ENCODE measurements at places on chromosomes 11 and 22.

DNA sequence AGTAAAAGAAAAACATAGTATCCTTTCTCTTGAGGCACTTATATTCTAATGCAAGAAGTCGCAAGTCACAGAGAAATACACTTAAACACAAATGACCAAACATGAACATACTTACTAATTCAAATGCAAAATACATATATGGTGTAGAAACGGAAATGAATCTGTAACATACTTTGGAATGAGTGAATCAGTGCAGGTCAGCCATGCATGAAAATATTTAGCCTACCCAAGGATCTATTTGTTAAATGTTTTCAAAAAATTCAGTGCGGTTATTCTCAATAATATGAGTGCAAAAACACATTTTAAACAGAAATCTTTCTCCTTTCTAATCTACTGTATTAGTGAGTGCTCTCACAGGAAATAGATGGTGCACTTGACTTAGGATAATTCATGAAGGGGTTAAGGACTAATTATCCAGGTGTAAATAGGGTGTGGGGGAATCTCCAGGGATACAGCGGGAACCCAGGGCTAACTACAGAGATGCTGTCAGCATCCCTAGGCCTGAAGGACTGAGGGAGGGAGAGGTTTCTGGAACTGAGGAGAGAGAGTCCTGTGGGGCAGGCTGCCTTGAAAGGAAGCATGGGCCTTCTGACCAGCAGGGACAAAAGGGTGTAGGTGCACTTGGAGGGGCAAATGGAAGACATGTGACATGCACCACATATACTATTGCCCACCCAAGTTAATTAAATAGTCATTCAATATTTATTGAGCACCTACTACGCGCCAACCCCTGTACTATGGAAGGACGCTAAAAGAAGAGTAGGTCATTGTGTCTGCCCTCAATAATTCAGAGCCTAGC is 139.2 kb downstream of the MAML2 start:
- DNase-seq = no peak

GRCh38 chr11:253160-253885 is 16.5 kb downstream of the PSMD13 start:
- DNase-seq = no peak

DNA sequence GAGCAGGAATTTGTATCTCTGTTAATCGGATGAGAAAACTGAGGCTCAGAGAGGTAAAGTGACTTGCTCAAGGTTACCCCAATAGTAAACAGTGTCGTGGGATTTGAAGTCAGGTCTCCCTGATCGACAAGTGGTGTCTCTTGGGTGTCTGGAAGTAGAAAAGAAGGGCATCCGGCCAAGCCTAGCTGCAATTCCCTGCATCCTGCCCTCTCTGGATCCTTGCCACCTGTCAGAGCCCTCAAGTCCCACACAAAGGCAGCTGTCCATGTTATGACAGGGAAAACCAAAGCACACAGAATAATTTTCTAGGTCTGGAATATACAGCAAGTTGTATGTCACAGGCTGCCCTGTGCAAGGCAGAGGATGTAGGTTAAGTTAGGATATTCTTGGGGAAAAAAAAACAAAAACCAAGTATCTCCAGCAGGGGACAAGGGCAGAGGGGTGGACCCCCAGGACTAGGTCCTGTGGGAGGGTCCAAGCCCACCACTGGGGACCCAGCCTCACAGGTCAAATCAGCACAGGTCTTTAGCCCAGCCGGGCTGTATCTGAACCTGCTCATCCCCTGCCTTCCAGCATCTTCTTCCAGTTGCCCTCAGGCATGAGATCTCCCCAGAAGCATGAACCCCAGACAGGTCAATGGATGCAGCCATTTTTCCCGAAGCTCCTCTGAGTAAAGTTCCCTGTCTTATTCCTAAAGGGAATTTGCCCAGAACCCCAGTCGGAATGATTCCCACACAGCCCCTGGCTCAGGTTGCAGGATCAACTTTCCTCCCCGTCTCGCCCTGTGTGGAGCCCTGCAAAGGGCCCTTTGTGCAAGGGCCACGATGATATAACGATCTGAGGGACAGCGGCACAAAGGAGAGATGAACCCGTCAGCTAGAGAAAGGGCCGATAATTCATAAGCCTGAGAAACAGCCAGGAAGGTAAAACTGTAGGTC is 15.0 kb downstream of the USH1C start:
- DNase-seq = no peak

- DNase-seq = no peak
Measured at GRCh38 chr11:116707161-116707629, 65.6 kb downstream of the BUD13 start.

DNA sequence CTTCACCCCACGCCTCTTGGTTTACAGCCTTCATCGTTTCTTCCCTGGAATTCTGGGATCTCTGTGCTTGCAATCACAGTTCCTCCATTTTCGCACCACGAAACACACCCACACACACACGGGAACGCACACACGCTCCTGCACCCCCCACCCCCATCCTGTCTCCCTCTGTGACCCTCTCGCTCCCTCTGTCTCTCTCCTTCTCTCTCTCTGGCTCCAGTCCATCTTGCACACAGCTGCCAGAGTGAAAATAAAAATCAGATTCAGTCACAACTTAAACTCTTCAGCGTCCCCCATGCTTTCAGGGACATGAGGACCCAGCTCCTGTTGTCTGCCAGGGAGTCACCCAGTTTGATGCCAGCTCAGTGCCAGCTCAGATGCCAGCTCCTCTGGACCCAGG is 3.0 kb downstream of the GAL start:
- DNase-seq = no peak

GRCh38 chr11:85137597-85137996 is 489.5 kb downstream of the DLG2 start:
- no peak for DNase-seq

GRCh38 chr22:46810856-46811786 is 48.7 kb downstream of the TBC1D22A start:
- no peak for DNase-seq

DNA sequence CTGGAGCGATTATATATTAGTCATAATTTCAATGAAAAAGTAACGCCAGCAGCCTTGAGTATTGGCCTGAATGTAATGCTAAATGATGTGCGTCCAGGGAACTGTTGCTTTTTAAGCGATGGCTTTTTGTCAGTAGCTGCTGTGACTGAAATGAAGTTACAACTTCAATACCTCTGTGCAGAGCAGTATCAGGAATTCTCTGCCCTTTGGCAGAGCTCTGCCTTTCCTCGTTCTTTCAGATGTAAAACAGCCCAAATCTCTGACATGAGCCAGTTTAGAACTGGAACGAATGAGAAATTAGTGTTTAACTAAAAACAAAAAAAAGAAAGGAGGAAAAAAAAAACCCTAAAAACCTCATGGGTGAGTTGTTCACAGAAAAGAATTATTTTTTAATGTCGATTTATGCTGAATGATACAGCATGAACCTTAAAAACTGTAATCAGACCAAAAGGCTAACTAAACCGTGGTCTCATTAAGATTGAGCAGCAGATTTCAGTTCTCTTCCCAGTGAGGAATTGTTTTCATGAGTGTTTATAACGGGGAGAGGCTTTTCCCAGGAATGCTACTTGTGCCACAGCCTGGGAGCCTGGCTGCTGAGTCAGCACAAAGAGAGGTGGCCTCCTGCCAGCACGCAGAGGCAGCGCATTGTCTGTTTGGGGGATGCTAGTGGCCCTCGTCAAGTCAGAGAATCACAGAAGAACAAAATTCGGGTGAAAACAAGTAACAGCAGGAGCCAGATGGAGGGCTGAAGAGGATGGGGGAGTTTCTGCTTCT is 146.2 kb upstream of the RASSF10 start:
- DNase-seq = peak; percentile 79

DNA sequence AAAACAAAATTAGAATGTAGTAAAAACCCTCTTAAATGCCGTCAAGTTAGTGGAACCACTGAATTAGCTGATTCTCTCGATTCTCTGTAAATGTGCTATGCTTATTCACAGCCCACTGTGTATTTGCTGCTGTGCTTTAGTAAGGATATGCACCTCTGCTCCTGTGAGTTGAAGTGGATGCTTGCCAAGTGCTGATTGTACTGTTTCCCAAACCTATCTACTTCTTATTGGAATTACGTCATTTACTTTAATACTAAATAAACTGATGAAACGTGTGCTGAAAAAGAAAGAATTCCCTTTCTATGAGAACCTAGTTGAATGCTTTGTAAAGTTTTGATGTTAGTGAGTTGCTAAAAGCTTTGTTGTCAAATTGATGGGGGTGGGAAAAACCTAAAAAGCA is 158.4 kb downstream of the LRRC4C start:
- DNase-seq = no peak

GRCh38 chr11:12478743-12479142 is 101.4 kb downstream of the PARVA start:
- no peak for DNase-seq

DNA sequence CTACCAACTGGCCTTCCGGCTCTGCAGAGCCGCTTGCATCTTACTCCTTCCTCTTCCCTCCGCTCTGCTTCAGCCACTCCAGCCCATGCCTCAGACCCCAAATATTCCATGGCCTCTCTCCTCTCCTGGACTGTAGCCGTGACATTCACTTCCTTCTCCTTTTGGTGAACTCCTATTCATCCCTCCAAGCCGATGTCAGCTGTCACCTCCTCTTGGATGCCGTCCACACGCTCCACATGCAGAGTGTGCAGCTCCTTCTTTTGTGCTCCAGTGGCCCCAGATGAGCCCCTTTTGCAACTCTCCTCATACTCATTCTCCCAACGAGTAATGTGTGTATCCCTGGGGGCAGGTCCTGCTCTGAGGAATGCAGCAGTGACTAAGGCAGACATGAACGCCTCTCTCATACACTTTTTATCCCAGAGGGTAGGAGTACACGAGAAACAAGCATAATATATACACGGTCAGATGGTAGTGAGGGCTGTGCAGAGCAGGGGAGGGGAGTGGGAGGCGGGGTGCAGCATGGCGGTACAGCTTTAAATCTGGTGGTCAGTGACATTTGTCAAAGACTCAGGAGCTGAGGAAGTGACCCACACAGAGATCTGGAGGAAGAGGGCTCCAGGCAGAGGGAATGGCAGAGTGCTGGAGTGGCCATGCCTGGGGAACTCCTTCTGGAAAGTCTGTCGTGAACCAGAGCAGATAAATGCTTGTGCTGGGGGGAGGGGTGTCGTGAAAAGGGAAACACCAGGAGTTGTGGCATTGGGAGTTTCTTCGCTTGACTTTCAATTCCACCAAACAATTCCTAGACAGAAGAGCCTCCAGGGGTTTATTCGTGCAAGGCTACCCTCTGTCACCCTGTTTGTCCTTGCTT is 83.8 kb upstream of the ATXN10 start:
- no peak for DNase-seq

DNA sequence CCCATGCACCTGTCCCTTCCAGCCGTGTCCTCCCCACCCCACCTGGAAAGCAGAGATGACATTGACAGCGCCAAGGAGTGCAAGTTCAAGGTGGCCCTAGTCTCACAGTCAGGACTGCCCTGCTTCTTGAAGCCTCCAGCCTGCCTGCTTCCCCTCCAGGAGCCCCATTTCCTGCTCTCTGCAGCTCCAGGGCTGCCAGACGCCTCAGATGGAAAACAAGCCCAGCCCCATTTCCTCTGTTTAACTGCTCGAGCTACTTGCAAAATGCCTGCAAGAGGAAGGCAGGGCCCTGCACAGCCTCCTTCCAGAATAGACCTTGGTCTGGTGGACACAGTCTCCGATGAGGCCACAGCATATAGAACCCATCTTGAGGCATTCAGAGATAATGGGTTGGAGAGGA is 5.0 kb upstream of the DGKZ start:
- DNase-seq = no peak

GRCh38 chr22:30234786-30235470 is 11.6 kb downstream of the LIF start:
- DNase-seq = peak; percentile 54

DNA sequence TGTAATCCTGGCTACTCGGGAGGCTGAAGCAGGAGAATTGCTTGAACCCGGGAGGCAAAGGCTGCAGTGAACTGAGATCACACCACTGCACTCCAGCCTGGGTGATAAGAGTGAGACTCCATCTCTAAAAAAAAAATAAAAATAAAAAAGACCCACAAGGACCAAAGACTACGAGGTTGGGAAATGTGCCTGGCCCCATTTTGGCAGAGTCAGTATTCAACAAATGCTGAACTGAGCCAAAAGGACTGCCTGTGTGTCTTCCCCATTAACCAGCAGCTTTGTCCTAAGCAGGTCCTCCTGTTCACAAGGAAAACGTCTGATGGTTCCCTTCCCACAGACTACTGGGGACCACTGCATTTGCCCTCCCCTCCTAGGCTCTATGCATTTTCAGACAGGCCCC is 27.6 kb downstream of the ADORA2A start:
- no peak for DNase-seq

DNA sequence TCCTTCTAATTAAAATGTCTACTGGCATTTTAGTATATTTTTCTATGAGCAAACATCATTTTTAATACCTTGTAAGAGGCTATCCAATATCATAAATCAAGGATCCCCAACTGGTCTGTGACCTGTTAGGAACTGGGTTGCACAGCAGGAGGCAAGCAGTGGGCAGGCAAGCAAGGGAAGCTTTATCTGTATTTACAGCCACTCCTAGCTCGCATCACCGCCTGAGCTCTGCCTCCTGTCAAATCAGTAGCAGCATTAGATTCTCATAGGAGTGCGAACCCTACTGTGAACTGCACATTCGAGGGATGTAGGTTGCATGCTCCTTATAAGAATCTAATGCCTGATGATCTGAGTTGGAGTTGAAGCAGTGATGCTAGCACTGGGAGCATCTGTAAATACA is 70.2 kb upstream of the CREB3L1 start:
- no peak for DNase-seq

- DNase-seq = no peak
Measured at GRCh38 chr11:9574622-9575259, 1.3 kb downstream of the WEE1 start.

- DNase-seq = no peak
Measured at GRCh38 chr11:74008373-74009229, at the start of gene UCP3. Gene UCP3, minus strand, starts transcription at chr11:74009085. Its CDS starts 2,043 bp downstream, at chr11:74007042.

DNA sequence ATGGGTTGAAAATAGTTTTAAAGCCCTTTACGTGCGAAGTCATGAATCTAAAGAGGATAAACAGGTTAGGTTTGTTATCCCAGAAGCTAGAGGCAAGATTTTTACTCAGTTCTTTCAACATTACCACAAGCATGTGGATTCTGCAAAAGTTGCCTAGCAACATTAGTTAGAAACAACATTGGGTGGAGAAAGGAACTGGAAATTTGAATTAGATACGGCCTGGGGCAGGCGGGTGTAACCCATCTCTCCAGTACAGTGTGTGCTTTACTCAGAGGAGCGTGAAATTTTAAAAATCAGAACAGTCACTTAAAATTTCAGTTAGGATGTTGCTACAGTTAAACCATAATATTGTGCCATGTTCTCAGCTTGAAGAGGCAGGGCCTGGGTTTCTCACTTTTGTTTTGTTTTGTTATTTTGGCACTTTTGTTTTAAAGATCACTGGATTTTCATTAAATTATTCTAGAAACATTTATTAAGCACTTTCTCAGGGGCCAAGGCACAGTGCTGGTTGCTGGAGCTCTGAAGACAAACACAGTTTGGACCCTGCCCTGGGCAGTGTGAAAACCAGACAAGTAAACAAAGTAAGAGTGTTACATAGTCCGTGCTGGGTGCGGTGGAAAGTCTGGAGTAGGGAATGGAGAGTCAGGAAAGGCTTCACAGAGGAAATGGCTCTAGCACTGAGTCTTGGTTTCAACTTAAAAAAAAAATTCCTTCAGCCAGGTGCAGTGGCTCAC is 4.4 kb upstream of the WEE1 start:
- peak; percentile 58 for DNase-seq

Data from fibroblast of skin of left biceps (primary cell).